ENCODE measurements at places on chromosomes 13 and 19.

DNA sequence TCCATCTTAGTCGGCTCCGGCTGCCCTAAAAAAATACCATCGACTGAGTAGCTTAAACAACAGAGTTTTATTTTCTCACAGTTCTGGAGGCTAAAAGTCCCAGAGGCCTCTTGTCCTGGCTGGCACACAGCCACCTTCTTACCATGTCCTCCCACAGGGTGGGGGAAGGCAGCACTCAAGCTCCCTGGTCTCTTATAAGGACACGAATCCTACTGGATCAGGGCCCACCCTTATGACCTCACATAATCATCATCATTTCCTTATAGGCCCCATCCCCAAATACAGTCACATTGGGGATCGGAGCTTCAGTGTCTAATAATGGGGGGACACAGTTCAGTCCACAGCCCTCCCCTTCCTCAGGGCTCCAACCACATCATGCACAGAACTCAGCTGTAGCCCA lies 2.6 kb upstream of the TUBA3C start:
- DNase-seq: no peak

GRCh38 chr19:6803036-6803404 lies 30.5 kb downstream of the VAV1 start:
- DNase-seq: no peak

DNA sequence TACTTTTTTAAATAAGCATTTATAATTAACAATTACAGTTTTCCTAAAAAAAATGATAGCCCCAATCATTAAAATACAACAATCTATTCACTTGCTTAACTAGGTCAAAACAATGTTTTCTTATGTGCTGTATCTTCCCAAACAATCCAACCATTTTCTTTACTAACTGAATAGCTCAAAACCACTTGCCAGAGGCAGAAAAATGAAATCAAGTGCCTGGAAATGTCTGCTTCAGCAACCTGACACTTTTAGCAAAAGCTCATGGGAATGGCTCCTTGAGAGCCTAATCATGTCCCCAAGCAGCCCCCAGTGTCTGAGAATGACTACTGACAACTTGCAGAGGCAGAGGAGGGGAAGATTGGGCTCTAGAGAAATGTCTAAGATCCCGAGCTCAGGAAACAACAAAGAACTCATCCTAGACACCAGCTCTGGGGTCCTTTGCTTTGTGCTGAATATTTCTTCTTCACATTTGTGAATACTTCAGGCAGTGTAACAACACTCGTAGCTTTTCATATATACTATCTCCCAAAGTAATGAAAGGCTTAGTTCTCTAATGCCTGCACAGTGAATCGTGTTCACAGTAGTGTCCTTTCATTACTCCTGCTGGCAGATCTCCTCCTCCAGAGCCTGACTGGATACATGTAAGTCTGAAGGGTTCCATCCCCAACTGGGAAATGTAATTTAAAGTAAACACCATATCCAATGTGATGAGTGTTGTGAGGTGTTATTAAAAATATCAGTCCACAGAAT lies 280.0 kb downstream of the LHFPL6 start:
- DNase-seq: no peak

DNA sequence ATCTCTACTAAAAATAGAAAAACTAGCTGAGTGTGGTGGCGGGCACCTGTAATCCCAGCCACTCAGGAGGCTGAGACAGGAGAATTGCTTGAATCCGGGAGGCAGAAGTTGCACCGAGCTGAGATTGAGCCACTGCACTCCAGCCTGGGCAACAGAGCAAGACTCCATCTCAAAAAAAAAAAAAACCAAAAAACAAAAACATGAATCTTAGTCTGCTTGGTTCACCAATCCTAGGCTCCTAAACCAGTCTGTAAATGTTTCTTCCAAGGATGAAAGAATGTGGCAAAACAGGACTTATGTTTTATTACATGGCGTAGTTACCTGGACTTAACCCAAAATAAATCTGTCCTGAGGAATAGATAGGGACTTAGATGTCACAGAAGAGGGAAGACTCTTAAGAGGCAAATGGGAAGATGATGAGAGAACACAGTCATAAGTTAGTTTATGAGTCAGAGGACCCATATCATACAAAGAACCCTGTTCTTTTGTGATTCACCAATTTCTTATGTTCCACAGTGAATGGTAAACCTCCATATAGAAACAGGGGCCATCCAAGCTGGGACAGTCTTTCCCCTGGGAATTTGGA lies 6.9 kb upstream of the FBXL3 start:
- no peak for DNase-seq
